ENCODE measurements at places on chromosomes 4 and X. TPM values are rescaled to one million over a fixed set of nuclear protein-coding genes. Genes with fewer than 3 reads are reported as not detected.

Gene VCX2
- not detected for total RNA-seq

Gene PWWP3B
- 0.24 TPM for total RNA-seq

Gene HSD17B10
- 55.0 TPM for total RNA-seq

Gene EVC
- total RNA-seq, result 17.9 TPM

Gene HHIP
- 0.96 TPM for total RNA-seq

Gene ASMT
- not detected for total RNA-seq

Gene PCDH18
- under 0.01 TPM for total RNA-seq

Gene ARSD
- 21.7 TPM for total RNA-seq

Gene DCAF4L1
- 0.21 TPM for total RNA-seq

Gene RAB9B
- not detected for total RNA-seq

Gene TKTL2
- total RNA-seq, result not detected

Gene PHKA2
- 12.6 TPM for total RNA-seq

Gene PDLIM3
- 4.3 TPM for total RNA-seq

Gene CENPVL3
- not detected for total RNA-seq

Gene GPR50
- total RNA-seq, result not detected

Gene GPRIN3
- total RNA-seq, result under 0.01 TPM

Gene AFF1
- total RNA-seq, result 14.1 TPM

Gene PCYT1B
- 0.43 TPM for total RNA-seq

Gene CDS1
- total RNA-seq, result 16.1 TPM

Gene HSFX3
- not detected for total RNA-seq

Gene FGFBP2
- not detected for total RNA-seq

Gene AMBN
- not detected for total RNA-seq

Gene DNAAF6
- not detected for total RNA-seq

Gene CYLC1
- total RNA-seq, result not detected

Gene COL4A5
- total RNA-seq, result 80.7 TPM

Gene KCND1
- 0.43 TPM for total RNA-seq

Gene TBX22
- total RNA-seq, result not detected

Gene SPACA5
- total RNA-seq, result not detected

Gene RHOXF1
- total RNA-seq, result not detected

Gene LGI2
- total RNA-seq, result not detected

Gene DDIT4L
- 1.2 TPM for total RNA-seq

Gene SOD3
- total RNA-seq, result 0.64 TPM

Gene PF4V1
- not detected for total RNA-seq

Gene PCDH10
- under 0.01 TPM for total RNA-seq
